ENCODE measurements at places on chromosomes 5 and 9. TPM values are rescaled to one million over a fixed set of nuclear protein-coding genes. Genes with fewer than 3 reads are reported as not detected.
A peak's percentile ranks its signal among the peaks of the same experiment; 100 is the strongest.

SH3TC2 gene
- polyA plus RNA-seq = not detected

LIFR gene
- polyA plus RNA-seq = not detected

OBP2B gene
- polyA plus RNA-seq = not detected

IL9 gene
- not detected for polyA plus RNA-seq

TGFBI gene
- 2.3 TPM for polyA plus RNA-seq

DNA sequence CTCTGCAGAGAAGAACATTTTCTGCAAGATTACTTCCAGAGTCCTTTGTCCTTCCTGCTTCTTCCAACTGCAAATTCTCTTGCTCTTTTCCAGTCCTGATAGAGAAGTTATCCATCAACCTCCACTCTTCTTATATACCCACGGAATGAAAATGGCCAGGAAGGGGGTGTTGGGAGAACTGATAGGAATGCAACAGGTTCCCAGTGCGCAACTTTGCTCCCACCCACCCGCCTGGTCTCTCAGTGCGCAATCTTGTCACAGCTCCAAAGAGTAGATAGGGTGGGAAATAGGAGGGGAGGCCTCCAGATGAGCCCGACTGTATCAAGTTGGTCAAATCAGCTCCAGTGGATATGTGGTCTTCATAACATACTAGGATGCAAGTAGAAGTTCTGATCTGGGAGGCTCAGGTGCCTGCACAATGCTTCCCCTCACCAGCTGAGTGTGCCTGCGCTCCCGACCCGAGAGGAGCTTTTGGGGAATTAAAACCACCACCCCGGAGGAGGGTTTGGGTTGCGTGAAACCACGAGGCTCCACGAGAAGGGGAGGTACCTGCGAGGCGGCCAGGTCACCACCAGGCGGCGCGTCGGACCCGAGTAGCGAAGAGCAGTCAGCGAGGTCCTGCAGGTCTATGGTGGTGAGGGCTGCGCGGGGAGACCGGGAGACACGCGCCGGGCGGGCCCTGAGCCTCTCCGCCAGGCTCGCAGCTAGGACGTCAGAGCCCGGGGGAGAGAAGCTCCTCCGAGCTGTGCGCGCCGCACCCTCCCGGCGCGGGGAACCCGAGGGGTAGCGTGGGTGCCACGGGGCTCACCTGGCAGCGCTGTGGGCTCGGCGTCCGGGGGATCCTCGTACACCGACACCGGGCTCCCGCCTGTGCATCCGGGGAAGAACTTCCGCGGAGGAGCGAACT is 835 bp downstream of the MCIDAS start:
- peak overlapping the region; percentile 1 for H3K4me3 ChIP-seq
- H3K27me3 ChIP-seq = peaks cover 69% of the 10 kb centered on the region
- no peak for DNase-seq
- no peaks in the 10 kb centered on the region for H3K36me3 ChIP-seq
- no peak overlapping the region for H3K27ac ChIP-seq
- peaks cover 36% of the 10 kb centered on the region for H3K4me1 ChIP-seq

DNA sequence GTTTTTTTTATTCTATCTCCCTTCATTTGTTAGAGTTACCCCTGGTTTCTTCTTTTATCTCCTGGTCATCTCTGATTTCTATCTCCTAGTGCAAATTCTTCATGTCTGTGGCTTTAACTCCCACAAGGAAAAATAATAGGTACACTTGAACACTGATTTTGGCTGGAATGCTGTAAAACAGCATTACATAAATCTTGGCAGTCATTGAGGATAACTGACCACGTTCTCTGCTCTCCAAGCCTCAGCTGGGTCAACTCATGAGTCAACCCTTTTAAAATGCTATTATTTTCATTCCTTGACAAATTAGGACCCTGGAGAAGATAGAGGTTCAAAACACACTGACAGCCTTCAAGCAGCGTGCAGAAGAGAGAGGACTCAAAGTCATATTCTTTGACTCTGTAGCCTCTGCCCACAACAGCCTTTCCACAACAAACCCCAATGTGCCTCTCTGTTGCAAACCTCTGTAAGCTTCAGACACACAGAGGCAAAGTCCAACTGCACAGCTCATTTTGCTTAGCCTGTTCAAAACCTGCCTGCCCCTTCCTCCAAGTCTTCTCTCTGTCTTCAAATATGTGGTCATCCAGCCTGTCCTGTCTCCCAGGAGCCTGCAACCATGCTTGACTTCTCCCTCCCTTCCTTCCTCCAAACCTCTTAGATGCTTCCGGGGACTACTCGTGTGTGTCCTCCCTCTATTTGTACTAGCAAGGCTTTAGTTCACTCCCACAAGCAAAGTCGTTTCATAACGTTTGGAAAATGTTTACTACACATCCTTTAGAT is 398.4 kb downstream of the MED10 start:
- H3K27me3 ChIP-seq = no peaks in the 10 kb centered on the region
- no peaks in the 10 kb centered on the region for H3K36me3 ChIP-seq
- H3K27ac ChIP-seq = no peak overlapping the region
- DNase-seq = no peak
- H3K4me3 ChIP-seq = no peak overlapping the region
- no peaks in the 10 kb centered on the region for H3K4me1 ChIP-seq

GRCh38 chr5:27700526-27700925 is 662.1 kb upstream of the CDH9 start:
- DNase-seq = no peak
- no peaks in the 10 kb centered on the region for H3K36me3 ChIP-seq
- H3K4me3 ChIP-seq = no peak overlapping the region

GRCh38 chr5:672329-673160 is 20.6 kb downstream of the TPPP start:
- H3K36me3 ChIP-seq = no peaks in the 10 kb centered on the region
- DNase-seq = peak; percentile 50
- H3K4me3 ChIP-seq = no peak overlapping the region
- H3K27ac ChIP-seq = peak overlapping the region; percentile 78
- peaks cover 31% of the 10 kb centered on the region for H3K4me1 ChIP-seq
- no peaks in the 10 kb centered on the region for H3K27me3 ChIP-seq

DNA sequence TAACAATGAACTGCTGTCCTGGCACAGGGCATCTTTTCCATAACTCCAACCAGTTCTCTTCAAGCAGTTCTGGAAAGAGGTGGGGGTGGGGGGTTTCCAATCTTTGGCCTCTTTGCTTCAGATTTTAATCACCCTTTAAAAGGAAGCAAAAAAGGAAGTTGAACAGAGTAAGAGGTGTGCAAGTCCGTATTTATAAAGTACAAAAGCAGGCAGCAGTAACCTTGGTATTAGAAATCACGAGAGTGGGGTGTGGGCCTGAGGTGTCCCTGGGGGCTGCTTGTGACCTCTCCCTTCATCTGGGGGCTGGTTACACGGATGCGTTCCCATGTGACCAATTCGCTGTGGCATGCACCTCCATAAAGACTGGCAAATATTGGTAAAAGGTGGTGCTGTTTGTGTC is 70.5 kb downstream of the PTCH1 start:
- no peaks in the 10 kb centered on the region for H3K27me3 ChIP-seq
- DNase-seq = no peak
- no peaks in the 10 kb centered on the region for H3K36me3 ChIP-seq
- no peaks in the 10 kb centered on the region for H3K4me1 ChIP-seq

- H3K4me3 ChIP-seq = peak overlapping the region; percentile 56
- H3K27ac ChIP-seq = peak overlapping the region; percentile 73
- peaks cover 85% of the 10 kb centered on the region for H3K4me1 ChIP-seq
- H3K27me3 ChIP-seq = no peaks in the 10 kb centered on the region
- DNase-seq = no peak
Measured at GRCh38 chr5:157215514-157216167, 35.0 kb downstream of the ITK start.

DNA sequence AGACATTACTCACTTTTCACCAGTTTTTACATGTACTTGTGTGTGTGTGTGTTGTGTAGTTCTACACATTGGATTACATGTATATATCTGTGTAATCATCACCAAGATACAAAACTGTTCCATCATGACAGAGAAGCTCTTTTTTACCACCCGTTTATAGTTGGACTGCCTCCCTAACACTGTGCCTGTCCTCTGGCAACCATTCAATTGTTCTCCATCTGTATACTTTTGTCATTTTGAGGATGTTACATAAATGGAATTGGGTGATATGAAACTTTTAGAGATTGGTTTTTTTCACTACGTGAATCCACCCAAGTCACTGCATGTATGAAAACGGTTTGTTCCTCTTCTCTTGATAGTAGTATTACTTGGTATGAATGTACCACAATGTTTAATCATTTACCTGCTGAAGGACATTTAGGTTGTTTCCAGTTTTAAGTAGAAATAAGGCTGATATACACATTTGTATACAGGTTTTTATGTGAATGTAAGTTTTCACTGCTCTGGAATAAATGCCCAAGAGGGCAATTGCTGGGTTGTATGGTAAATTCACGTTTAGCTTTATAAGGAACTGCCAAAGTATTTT is 126.2 kb downstream of the MAPKAP1 start:
- H3K27ac ChIP-seq = no peak overlapping the region
- H3K4me3 ChIP-seq = no peak overlapping the region
- H3K4me1 ChIP-seq = no peaks in the 10 kb centered on the region

DNA sequence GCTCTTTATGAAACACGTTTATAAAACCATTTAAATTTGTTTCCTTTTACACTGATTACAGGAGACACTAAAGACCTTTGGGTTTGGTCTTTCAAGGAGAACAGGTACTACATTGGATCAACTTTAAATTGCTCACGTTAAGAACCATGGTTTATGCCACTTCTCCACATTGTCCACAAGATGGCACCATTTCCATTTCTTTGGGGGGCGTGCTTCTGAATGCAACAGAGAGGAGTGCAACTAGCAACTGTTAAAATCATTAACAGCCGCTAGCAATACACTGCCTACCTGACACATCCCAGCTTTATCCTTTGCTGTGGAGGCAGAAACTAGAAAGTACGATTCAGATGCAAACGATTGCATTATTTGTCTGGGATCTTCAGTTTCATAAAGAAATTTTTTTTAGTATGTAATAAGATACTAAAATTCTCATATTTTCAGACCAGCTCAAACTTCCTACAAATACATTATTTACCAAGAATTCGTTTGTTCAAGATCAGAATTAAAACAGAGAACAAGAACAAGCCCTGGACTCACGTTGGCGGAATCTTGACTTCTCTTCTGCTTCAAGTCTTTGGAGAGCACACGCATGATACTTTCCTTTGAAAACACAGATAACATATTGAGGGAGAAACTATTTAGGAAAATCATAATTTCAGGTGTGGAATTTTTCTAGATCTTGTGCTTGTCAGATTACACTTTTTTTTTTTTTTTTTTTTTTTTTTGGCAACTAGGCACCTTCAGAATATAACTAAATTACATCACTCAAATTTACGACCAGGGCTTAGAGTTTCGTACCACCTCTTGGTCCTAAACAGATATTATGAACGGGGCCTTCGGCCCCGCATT is 702 bp downstream of the CDC20B start:
- H3K27ac ChIP-seq = no peak overlapping the region
- peak overlapping the region; percentile 75 for H3K4me3 ChIP-seq
- peak; percentile 80 for DNase-seq
- H3K36me3 ChIP-seq = no peaks in the 10 kb centered on the region
- H3K27me3 ChIP-seq = peaks cover 67% of the 10 kb centered on the region
- H3K4me1 ChIP-seq = peaks cover 37% of the 10 kb centered on the region

GRCh38 chr9:123523001-123523400 is 167.0 kb downstream of the CRB2 start:
- H3K4me1 ChIP-seq = no peaks in the 10 kb centered on the region
- no peak overlapping the region for H3K27ac ChIP-seq
- no peak overlapping the region for H3K4me3 ChIP-seq
- DNase-seq = no peak
- H3K27me3 ChIP-seq = no peaks in the 10 kb centered on the region

GRCh38 chr5:146690880-146691355 is 174.9 kb upstream of the GPR151 start:
- H3K4me1 ChIP-seq = no peaks in the 10 kb centered on the region
- H3K27ac ChIP-seq = no peak overlapping the region
- DNase-seq = no peak
- no peaks in the 10 kb centered on the region for H3K27me3 ChIP-seq
- H3K36me3 ChIP-seq = no peaks in the 10 kb centered on the region

GRCh38 chr5:139646912-139647505 is 1.1 kb upstream of the CXXC5 start:
- peaks cover 5% of the 10 kb centered on the region for H3K27me3 ChIP-seq
- no peak for DNase-seq
- no peak overlapping the region for H3K4me3 ChIP-seq
- H3K36me3 ChIP-seq = no peaks in the 10 kb centered on the region
- no peak overlapping the region for H3K27ac ChIP-seq

GRCh38 chr5:94707359-94707758 is 88.9 kb downstream of the SLF1 start:
- H3K36me3 ChIP-seq = no peaks in the 10 kb centered on the region
- no peaks in the 10 kb centered on the region for H3K4me1 ChIP-seq
- no peak for DNase-seq
- H3K27ac ChIP-seq = no peak overlapping the region
- no peak overlapping the region for H3K4me3 ChIP-seq

DNA sequence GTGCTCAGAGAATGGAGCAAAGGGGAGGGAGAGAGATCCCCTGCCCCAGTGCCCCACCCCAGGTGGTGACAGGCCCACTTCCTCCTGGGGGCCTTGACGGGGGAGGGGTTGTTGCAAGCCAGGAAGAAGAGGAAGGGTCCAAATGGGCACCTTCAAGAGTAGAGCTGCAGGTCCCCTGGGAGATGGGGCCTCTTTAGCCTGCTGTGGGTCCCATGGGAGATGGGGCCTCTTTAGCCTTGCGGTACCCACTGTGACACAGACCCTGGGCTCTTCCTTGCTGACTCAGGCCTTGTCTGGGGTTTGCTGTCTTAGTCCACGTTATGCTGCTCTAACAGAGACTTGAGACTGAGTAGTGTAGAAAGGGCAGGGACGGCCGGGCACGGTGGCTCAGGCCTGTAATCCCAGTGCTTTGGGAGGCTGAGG is 9.6 kb upstream of the TOR4A start:
- H3K36me3 ChIP-seq = peaks cover 33% of the 10 kb centered on the region
- DNase-seq = no peak
- H3K4me1 ChIP-seq = peaks cover 4% of the 10 kb centered on the region
- H3K27ac ChIP-seq = no peak overlapping the region
- no peaks in the 10 kb centered on the region for H3K27me3 ChIP-seq
- H3K4me3 ChIP-seq = no peak overlapping the region

DNA sequence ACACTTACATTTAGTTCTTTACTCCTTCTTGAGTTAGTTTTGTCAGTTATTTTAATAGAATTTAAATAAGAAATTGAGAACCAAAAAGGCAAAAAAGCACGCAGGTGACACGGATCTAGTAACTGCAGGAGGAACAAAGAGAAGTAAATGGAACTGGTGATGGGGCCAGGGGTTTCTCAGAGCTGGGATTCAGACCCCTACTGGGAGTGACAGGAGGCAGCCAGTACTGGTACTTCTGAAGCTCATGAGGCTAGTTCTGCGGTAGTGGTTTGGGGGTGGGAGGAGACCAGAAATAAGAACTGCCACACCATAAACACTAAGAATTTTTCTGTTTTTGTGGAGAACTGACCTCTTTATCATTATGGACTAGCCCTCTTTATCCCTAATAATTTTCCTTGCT is 48.2 kb downstream of the OXCT1 start:
- H3K4me1 ChIP-seq = no peaks in the 10 kb centered on the region
- H3K27me3 ChIP-seq = no peaks in the 10 kb centered on the region
- peaks cover 11% of the 10 kb centered on the region for H3K36me3 ChIP-seq
- H3K27ac ChIP-seq = no peak overlapping the region
- DNase-seq = no peak
- no peak overlapping the region for H3K4me3 ChIP-seq

- H3K27ac ChIP-seq = no peak overlapping the region
- no peaks in the 10 kb centered on the region for H3K36me3 ChIP-seq
- H3K4me3 ChIP-seq = no peak overlapping the region
- H3K27me3 ChIP-seq = no peaks in the 10 kb centered on the region
- no peak for DNase-seq
Measured at GRCh38 chr9:5851445-5851844, 18.5 kb upstream of the ERMP1 start.

GRCh38 chr5:141832131-141832530 is 46.1 kb downstream of the PCDH1 start:
- no peaks in the 10 kb centered on the region for H3K36me3 ChIP-seq
- H3K4me3 ChIP-seq = no peak overlapping the region
- DNase-seq = no peak
- no peak overlapping the region for H3K27ac ChIP-seq
- H3K27me3 ChIP-seq = peaks cover 4% of the 10 kb centered on the region
